Peyer's patch (tissue), 4 donors: ENCODE measurements at places on chromosomes 3 and 15.

DNA sequence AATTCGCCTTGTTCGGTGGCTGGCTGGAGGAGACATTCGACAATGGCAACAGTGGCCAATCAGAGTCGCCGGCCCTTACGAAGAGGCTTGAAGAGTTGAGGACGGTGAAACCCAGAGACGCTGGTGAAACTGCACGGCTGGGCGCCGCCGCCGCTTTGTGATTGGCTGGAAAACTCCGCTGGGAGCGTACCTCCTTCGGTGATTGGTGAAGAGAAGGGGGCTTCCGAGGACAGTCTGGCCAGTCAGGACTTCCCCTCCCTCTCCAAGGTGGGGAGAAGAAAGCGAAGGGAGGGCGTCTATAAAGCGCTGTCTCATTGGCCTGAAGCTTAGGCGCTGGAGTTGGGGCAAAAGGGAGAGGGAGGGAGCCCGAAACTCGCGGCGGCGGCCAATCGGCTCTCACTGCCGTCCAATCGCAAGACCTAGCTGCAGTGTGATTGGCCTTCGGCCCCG, 554 bp upstream of the GSK3B start:
- DNase-seq = peak; percentile 92

DNA sequence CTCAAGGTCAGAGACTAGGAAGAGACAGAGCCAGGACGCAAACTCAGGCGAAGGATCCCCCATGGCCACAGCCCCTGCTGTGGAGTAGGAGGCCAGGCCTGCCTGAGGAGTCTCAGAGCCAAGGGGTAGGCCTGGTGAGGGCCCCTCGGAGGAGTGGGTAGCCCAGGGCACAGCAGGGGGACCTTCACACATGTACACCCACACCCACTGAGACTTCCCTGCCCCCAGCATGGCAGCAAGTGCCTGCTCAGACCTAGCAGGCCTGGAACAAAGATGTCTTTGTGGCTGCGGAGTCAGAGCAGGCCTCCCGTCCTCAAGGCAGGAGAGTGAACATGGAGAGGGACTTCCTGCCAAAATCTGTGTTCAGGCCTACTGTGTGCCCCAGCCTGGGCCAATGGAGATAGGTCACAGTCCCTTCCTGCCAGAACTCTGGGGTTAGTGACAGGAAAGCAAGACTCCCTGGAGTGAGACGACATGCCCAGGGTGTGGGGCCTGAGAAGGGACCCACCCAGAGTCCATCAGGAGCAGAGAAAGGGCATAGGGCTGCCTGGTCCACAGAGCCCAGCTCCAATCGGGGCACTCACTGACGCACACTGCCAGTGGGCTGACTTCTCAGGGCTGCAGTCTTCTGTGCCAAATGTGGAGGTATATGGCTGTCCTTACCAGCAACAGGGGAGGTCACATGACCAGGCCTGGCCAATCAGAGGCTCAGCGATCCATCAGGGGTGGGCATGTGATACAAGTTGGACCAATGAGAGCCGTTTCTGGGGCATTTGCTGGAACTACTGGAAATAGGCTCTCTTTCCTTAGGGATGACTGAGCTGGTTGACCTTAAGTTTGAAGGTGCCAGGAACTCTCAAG, 2.3 kb downstream of the GRIP2 start:
- DNase-seq = no peak

GRCh38 chr3:71849681-71850080, 64.7 kb upstream of the PROK2 start:
- no peak for DNase-seq

GRCh38 chr15:51368751-51369450, 27.4 kb downstream of the GLDN start:
- DNase-seq = no peak

- no peak for DNase-seq
These were observed 552.8 kb downstream of the NAALADL2 start for GRCh38 chr3:175411946-175412345.

- DNase-seq = peak; percentile 86
These were observed 511.3 kb downstream of the SHQ1 start for GRCh38 chr3:72336821-72337479.

DNA sequence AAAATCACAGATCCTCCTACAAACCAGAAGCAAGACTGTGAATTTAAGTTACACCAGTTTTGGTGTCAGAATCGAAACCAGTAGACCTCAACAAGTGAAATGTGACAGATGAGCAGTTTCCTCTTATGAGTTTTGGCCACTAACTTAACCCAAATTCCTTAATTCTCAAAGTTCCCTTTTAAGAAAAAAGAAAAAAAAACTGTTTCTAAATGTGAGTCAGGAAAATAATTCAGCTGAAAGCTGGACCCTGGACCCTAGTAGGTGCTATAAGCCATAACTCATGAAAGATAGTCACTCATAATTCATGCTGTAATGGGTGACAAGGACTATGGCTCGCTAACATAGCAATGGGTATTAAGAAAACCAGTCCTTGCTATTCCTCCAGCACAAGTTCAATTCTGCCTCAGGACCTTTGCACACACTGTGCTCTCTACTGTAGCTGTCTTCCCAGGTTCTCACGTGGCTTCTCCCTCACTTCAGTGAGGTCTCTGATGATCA, 9.0 kb upstream of the THRB start:
- no peak for DNase-seq
